Endothelial cell (in vitro differentiated cells): ENCODE measurements at places on chromosomes 3 and 15.

DNA sequence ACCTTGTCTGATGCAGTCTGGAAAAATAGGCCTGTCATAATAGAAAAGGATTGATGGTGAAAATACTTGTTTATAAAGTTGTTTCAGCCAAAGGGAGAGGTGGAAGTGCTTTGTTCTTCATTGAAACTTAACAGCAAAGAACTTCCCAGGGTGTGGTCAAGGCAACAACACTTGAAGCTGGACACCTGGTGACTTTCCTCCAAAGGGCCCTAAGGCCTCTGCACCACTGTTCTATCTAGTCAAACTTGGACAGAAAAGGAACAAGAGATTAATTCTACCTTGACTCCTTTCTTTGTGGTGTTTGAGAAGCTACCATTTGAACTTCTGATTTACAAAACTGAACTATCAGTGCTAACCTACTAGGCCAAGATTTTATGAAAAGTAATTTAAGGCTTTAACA, 102.0 kb downstream of the CMSS1 start:
- DNase-seq: no peak

- peak; percentile 44 for DNase-seq
Observed at GRCh38 chr15:101489237-101489598, 289 bp downstream of the PCSK6 start.

DNA sequence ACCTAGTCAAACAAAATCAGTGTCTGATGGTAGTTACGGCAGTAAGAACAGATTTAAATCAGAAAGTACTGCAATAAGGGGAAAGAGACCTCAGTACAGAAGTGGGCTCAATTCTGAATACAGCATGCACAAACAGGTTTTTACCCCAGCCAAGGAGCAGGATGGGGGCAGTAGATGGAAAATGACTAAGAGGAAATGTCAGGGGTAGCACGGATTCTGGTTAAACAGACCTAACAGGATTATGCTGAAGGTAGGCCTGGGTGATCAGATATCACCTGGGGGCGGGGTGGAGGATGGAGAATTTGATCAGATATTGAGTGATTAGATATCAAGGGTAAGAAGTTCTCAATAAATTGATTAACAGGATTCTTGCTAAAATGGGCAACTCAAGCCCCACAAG, 19.0 kb downstream of the MESD start:
- DNase-seq: no peak

DNA sequence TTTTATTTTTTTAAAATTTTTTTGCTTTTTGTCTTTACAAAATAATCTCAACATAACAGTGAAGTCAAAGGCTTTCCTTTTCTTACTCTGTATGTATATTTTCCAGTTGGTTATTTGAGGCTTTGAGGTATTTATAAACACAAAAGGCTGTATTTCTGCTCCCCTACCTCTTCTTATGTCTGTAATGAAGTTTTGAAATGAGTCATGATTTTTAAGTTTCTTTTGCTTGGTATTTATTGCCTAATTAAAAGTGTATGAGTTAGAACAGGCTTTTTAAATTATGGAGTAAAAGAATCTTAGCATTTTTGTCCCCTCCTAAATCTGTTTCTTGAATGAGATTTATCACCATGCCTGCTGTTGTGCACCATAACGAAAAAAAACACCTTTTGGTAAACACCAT, 66.0 kb downstream of the DCUN1D1 start:
- no peak for DNase-seq

DNA sequence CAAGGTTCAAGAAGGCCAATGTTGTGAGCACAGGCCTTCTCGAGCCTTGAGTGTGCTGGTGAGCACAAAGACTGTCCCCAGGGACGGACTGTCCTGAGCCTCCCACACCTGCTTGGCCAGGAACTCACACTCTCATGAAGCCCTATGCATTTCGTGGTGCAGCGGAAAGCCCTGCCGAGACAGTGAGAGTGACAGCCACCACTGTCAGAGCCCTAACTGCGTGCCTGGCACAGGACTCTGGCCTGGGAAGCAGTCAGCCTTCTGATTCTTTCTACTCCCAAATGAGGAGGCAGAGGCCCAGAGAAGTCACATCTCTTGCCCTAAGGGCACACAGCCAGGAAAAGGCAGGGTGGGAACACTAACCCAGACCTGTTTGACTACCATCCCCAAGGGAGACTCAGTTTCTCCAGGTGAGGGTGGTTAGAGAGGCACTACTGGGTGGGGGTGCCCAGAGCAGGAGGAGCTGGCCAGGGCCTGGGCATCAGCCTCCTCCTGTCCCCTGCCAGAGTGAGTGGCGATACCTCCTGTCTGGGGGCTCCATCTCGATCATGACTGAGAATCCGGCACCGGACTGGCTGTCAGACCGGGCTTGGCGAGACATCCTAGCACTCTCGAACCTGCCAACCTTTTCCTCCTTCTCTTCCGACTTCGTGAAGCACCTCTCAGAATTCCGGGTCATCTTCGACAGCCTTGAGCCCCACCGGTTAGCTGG, 50.8 kb downstream of the SEMA3G start:
- DNase-seq: no peak

DNA sequence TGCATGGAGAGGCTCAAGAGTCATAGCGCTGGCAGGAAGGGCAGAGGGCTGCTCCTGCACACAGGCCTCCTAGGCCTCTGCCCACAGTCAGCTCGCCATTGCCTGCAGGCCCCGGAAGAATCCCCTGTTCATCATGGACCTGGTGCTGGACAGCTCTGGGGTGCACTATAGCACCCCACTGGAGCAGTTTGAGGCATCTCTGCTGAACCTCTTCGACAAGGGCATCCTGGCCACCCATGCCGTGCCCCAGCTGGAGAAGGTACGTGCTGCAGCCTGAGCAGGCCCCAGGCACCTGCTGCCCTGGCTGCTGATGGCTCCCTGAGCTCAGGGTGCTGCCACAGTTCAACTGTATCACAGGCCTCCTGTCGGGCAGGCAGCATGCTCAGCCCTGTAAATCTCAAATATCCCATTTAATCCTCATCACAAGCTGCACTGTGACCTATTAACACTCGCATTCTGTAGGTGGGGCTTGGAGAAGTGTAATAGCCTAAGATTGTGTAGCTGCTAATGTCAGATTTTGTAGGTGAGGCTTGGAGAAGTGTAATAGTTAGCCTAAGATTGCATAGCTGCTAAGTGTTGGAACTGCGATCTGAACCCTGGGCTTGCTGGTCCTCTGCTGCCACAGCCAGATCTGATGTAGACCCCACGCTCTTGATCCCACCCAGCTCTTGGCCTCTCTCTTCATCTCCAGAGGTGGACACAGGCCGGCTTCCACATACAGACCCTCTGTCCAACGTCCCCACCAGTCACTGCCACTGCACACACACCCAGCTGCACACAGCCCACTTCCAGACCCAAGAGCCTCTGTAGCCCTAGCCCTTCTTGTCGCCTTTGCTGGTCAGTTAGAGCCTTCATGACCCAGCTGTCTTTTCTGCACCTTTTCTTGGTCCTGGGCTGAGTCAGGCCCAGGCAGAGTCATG, 31.9 kb downstream of the DNAH1 start:
- no peak for DNase-seq

GRCh38 chr3:130903412-130903908, 9.6 kb downstream of the ATP2C1 start:
- no peak for DNase-seq

DNA sequence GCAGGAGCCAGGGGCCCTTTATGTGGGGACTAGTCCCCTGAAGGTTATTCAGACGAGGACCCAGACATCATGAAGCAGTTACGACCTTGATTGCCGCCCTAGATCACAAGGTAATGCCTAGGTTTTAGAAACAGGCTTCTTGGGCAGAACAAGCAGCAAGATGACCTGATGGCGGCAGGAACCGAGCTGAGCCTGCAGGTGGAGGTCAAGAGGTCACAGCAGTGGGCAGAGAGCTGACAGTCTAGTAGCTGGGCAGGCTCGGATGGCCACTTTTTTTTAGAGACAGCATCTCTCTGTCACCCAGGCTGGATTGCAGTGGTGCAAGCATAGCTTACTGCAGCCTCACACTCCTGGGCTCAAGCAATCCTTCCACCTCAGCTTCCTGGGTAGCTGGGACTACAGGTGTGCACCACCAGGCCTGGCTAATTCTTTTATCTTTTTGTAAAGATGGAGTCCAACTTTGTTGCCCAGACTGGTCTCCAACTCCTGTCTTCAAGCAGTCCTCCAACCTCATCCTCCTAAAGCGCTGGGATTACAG, 83.5 kb upstream of the ABHD17C start:
- no peak for DNase-seq

GRCh38 chr15:38683382-38684242, 119.0 kb upstream of the RASGRP1 start:
- DNase-seq: peak; percentile 62

- no peak for DNase-seq
Observed at GRCh38 chr15:67792250-67792942, 32.9 kb upstream of the SKOR1 start.

DNA sequence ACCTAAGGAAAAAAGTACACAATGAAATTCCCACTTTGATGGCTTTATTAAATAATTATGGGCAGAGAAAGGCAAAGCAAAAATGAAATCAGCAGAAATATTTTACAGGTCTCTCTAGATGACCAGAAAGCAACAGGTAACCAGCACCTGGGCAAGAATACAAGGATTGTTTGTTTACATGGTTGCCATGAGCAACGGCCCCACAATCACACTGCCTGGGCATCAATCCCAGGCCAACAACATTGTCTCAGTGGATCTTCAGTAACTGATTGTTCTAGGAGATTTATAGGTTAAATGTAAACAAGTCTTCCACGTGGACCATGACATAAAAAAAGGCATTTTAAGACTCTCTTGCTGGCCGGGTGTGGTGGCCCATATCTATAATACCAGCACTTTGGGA, 82.6 kb downstream of the PDZRN3 start:
- DNase-seq: no peak

DNA sequence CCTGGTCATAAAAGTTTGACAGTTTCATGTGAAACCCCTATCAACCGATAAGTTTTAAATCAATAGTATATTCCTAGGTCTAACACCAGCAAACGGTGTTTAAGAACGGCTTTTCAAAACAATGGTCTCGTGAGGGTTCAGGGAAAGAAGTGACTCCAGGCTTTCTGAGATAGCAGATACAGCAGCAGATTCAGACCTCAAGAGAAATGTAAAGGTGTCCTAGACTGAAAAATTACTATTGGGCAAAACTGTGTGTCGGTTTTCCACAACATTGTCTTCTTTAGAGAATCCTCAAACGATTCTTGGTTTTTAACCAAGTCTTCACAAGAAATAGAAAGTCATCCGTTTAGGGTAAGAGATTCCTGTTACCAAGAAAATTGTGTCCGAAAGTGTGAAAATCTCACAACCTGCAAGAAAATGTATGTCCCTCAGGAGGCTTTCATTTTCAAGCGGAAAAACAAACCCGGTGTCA, 1.2 kb downstream of the SETD2 start:
- peak; percentile 8 for DNase-seq

GRCh38 chr15:89199746-89200145, 21.6 kb downstream of the RLBP1 start:
- peak; percentile 53 for DNase-seq

- no peak for DNase-seq
Observed at GRCh38 chr15:64875641-64876223, 34.0 kb downstream of the PLEKHO2 start.

GRCh38 chr15:48928877-48929538, 34.7 kb downstream of the SHC4 start:
- DNase-seq: no peak

- DNase-seq: no peak
Observed at GRCh38 chr3:126456766-126457388, 18.8 kb downstream of the ZXDC start.

- no peak for DNase-seq
Observed at GRCh38 chr3:141228395-141228794, 3.2 kb upstream of the PXYLP1 start.

DNA sequence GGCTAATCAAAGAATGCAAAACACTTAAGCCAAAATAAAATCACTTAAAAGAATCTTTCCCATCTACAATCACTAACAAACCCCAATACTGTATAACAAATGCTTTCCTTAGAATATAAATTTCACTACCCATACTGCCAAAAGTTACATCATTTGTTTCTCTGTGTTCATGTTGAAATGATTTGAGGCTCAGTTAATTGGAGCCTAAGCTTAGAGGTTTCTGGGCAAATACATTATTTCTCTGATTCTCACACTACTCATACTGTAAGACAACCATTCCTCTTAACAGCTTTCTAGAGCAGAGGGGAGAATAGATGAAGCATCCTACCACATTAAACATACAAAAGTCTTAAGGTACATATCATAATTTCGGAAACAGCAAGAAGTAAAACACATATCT, 2.1 kb downstream of the RIOX2 start:
- no peak for DNase-seq

GRCh38 chr3:126159476-126159875, 20.9 kb downstream of the ALDH1L1 start:
- no peak for DNase-seq

DNA sequence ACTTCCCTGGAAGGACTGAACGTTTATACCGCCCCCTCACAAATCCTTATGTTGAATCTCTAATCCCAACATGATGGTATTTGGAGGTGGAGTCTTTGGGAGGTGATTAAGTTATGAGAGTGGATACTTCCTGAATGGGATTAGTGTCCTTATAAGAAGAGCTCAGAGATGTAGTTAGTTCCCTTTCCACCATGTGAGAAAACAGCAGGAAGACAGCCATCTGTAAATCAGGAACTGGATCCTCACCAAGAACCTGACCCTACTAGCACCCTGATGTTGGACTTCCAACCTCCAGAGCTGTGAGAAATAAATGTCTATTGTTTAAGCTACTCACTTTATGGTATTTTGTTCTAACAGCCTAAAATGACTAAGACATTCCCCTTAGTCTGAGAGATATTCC, 33.3 kb upstream of the SACM1L start:
- no peak for DNase-seq

GRCh38 chr15:25830844-25831451, 32.2 kb downstream of the ATP10A start:
- DNase-seq: no peak

- DNase-seq: no peak
Observed at GRCh38 chr3:160259589-160259988, 34.4 kb downstream of the C3orf80 start.

- DNase-seq: no peak
Observed at GRCh38 chr3:187197335-187197649, at the start of gene RTP1. Gene RTP1 (plus strand): TSS chr3:187197486. CDS start chr3:187197516, 30 bp downstream.

DNA sequence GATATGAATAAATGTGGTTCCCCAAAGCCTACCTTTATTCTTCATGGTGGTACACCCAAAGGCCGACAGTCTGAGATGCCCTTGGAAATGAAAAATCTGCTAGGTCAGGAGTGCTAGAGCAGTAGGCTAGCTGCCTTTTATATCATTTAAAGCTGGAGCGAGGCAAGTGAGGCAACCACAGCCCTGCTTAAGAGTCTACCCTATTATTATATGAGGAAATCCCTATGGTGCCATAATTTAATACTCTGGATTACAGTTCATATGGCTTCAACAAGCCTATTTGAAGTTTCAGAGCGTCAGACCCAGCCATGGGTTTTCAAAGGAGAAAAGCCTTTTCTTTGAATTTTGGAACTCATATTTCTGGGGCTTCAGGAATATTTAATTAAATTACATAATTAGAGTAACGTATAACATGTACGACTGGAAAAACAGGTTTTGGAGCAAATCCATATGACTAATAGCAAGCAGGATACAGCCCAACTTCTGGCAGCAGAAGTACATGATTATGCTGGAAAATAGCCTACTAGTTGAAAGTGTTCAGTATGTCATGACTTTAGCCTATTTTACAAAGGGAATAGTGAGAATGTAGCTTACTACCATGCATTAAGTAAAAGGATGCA, 18.0 kb upstream of the SLTM start:
- DNase-seq: no peak
